Amygdala (tissue), 56 donors: ENCODE measurements at places on chromosomes 16 and 17.

- no peak for DNase-seq
These were observed 31.7 kb downstream of the SOCS1 start for GRCh38 chr16:11224096-11224893.

GRCh38 chr16:76941113-76941512 lies 249.9 kb upstream of the MON1B start:
- DNase-seq = no peak

DNA sequence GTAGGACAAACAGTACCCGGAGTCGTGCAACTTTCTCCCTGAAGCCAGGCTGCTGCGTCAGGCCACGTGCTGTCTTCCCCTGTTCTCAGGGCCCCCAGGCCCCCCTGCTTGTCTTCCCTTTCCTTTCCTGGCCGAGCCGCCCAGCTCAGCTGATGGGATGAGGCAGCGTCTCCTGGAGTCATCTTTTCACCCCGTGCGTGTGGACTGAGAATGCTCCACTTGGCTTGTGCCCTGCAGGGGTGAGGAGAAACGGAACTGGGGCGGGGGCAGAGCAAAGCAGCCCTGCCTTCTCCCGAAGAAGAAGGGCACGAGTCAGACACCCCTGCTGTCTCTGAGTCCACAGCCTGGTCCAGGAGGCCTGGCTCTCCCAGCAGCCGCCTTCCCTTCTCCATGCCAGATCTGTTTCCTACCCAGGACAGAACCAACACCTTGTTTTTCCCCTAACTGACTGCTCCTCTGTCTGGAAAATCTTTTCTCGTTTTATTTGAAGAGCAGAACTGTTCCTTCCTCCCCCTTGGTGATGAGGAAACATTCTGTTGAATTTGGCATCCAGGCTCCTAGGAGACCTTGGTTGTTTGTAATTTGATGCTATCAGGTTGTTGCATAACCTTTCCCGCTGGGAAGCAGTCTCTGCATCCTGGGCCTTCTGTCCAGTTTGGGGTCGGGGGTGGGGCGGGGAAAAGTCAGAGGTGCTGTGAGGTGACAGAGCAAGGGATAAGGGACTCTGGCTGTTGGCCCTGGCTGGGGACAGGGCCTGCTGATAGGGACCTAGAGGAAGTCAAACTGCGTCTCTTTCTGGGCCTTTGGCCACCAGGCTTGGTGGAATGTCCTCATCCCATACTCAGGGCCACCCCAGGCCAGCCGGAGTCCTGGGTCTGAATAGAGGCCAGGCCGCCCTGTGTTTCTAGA lies 78.8 kb downstream of the WIPI1 start:
- no peak for DNase-seq

DNA sequence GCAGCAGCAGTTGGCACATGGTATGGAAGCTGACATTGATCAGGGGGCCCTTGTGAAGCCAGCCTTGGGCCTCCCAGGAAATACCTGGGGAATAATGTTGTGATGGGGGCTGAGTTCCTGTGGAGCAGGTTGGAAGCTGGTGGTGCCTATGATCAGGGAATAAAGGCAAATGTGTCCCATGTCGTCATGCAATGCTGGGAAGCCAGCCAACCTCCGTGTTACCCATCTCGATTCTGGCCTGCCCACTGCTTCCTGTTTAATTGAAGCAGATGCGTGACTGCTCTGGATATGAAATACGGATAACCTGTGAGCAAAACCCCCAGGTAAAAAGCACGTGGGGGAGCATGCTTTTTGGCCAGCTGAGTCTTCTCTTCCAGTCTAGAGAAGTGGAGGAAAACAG lies 580.4 kb upstream of the HSBP1 start:
- no peak for DNase-seq

DNA sequence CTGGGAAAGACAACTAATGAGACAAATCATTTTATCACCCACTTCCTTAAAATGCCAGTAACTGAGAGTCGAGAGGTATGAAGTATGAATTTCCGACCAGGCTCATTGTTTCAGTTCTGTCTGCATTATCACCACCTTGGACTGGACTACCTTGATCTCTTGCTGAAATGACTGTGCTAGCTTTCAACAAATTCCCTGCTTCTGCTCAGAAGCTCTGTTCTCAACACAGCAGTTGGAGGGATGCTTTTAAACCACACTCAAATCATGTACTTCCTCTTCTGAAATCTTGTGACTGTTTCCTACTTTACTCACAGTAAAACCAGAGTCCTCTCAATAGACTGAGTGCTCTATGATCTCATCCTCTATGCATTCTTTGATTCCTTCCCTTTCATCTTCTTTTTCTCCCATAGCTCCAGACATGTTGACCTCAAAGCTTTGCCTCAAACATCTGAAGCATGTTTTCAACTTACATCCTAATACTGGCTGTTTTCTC lies 195.8 kb downstream of the KCNJ2 start:
- DNase-seq = no peak

GRCh38 chr17:75854101-75854748 lies 910 bp downstream of the WBP2 start:
- no peak for DNase-seq

GRCh38 chr16:84194470-84195200 lies 3.7 kb downstream of the ADAD2 start:
- no peak for DNase-seq
